LHCN-M2 (cell line): ENCODE measurements at places on chromosomes 6 and 20. TPM values are rescaled to one million over a fixed set of nuclear protein-coding genes. Genes with fewer than 3 reads are reported as not detected.

DNA sequence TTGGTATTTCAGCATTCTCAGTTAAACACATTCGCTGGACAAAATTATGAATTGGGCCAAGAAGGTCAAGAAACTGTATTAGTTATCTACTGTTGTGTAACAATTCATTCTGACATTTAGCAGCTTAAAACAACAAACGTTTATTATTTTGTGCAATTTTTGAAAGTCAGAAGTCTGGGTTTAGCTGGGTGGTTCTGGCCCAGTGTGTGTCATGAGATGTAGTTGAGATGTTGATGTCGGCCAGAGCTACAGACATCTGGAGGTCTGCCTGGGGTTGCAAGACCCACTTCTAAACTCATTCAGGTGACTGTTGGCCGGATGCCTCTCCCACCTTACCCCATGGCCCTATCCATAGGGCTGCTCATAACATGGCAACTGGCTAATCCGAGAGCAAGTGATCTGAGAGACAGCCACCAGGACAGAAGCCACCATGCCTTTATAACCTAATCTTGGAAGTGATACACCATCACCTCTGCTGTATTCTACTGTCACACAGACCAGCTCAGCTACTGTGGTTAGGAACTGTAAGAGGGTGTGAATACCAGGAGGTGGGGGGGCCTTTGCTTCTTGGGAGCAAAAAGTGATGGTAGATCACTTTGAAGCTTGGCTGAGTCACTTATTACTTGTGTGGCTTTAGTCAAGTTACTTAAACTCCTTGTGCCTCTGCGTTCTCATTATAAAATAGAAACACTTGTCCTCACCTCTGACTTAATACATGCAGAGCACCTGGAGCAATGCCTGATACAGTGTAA is 217.0 kb upstream of the MYLIP start:
- no peak for DNase-seq

DNA sequence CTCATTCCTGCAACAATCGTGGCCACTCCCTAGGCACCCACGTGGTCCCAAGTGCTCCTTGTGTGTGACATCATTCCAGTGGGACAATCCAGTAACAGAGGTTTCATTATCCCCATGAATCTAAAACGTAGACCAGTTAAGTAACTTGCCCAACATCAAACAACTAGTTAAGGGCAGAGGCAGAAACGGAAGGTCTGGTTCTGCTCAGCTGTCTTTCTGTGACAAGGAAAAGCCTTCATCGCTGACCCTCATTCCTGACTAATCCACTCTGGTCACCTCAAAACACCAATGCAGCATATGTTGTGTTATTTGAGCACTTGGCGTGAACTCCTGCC is 261.4 kb upstream of the JARID2 start:
- peak; percentile 82 for DNase-seq

DNA sequence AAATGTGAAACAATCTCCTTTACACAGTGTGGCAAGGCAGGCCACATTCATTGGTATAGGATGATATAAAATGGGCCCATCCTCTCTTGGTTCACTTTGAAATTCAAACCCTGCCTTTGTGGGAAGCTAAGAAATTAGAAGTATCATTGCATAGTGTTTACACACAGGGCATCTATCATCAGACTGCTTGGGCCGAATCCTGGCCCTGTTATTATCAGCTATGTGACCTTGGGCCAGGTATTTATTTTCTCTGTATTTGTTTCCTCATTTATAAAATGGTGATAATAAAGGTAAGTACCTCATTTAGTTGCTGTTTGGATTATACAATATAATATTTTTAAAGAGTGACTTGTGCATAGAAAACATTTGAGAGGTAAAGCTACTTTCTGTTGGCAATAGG is 45.5 kb downstream of the PTPRK start:
- DNase-seq, result no peak

Gene PAX1
- not detected in 2 replicates for total RNA-seq

Gene SLA2
- total RNA-seq, result 0.19 TPM in 1 of 2 replicates, not detected in the other

DNA sequence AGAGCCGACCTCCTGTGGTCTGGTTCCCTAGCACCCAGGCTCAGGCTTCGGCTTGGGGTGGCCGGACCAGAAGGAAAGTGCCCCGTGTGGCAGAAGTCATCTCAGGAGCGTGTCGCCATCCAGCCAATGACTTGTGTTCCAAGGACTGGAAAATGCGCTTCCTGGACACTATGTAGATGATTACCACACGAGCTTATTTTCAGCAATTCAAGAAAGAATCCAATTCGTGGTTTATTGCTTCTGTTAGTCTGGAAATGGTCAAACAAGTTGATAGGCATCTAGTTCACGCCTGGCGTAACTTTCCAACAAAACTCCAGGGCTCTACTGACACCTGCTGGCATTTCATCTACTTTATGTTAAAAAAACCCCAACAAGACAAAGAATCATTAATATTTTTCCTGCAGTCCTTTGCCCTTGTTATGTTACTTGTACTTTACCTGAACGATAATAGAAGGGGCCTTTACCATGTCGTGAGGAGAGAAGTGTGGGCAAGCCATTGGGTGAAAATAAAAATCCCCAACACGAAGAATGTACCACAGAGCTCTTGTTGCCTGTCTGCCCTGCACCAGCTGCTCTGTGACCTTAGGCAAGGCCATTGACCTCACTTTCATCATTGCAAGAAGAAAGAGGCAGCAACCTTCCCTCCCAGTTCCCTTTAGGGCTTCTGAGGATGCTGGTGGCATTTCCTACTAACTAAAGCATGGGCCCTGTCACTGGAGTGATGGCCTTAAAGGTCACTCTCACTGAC is 154.7 kb upstream of the LAMP5 start:
- DNase-seq, result peak; percentile 62

- peak; percentile 1 for DNase-seq
These were observed 190.2 kb downstream of the TSHZ2 start for GRCh38 chr20:53162251-53162835.

DNA sequence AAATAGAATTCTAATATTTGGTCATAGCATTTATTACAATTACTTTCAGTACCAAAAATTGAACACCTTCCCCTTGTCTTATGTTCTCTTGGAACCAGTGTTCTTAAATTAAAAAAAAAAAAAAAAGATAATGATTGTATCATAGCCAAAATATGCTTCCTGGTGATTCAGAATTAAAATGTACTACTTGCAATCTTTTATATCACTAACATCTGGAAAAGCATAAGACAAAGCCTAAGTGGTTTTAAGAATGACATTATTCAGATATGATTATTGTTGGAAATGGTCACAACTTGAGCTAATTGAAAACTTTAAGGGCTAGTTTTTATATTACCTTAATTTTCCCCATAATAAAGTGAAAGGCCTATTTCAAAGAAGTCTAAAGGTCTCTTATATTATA is 493.3 kb upstream of the MARCKS start:
- DNase-seq, result peak; percentile 55

- no peak for DNase-seq
These were observed 116.5 kb upstream of the EEF1E1 start for GRCh38 chr6:8218861-8219260.

GRCh38 chr6:5180636-5181035 is 80.1 kb downstream of the LYRM4 start:
- DNase-seq, result no peak

Gene TBX18
- total RNA-seq, result 23.5 and 26.1 TPM in 2 replicates

- no peak for DNase-seq
These were observed 82.2 kb upstream of the PMEPA1 start for GRCh38 chr20:57791966-57792365.

Gene TAGAP
- not detected in 2 replicates for total RNA-seq

Gene ADTRP
- 0.64 and 2.2 TPM in 2 replicates for total RNA-seq

DNA sequence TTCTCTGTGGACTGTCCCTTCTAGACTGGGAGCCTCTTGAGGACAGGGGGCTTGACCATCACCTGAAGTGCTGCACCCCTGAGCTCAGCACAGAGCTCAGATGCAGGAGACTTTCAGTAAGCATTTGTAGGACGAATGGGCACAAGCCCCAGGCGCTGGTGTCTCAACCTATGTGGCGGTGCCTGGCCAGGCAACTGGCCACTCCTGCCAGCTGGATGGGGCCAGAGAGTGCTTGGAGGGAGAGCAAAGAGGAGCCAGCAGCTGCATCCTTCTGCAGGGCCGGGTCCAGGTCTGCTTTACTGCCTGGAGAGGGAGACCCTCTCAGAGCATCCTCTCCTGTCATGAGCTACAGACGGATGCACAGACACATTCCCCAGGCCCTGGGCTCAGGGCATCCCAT is 4.5 kb downstream of the PHACTR3 start:
- DNase-seq, result no peak

- no peak for DNase-seq
These were observed 60.9 kb downstream of the SULF2 start for GRCh38 chr20:47724396-47724795.

DNA sequence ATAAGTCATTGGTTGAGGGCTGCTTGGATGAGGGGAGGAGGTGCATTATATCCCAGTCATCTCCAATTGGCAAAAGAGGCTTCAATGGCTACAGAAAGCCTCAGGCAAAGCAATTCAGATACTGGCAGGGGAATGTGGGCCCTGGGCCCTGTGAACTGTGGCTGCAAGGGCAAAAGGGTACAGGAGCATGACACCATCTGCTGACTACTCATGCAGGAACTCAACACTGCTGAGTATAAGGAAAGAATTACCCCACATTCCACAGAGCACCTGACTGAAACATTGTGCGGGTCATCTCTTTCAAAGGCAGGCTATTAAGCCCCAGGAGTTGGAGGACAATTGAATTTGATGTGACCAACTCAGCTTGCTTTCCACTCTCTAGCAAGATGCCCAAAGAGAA is 92.1 kb upstream of the SPTLC3 start:
- DNase-seq, result peak; percentile 18

Gene OLIG3
- not detected in 2 replicates for total RNA-seq

GRCh38 chr6:157665180-157665579 is 157.9 kb upstream of the SNX9 start:
- DNase-seq, result no peak

DNA sequence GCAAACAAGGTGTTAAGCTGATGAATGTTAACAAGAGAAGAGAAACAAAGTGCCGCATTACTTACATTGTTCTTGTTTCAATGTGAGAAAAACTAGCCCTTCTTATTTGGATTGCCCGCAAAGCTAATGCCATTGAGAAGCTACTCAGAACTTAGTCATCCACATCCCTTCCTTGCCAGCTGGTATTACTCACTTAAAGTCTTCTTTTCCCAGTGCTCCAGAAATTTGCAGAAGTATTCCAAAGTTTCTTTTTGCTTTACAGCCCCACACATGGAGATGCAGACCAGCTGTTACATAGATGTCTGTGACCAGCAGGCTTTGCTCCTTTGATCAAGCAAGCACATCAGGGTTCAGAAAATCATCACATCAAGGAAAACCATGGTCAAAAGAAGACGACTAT is 529.0 kb downstream of the TBC1D32 start:
- no peak for DNase-seq

Gene SYCP2L
- 0.06 TPM in 1 of 2 replicates, not detected in the other for total RNA-seq

DNA sequence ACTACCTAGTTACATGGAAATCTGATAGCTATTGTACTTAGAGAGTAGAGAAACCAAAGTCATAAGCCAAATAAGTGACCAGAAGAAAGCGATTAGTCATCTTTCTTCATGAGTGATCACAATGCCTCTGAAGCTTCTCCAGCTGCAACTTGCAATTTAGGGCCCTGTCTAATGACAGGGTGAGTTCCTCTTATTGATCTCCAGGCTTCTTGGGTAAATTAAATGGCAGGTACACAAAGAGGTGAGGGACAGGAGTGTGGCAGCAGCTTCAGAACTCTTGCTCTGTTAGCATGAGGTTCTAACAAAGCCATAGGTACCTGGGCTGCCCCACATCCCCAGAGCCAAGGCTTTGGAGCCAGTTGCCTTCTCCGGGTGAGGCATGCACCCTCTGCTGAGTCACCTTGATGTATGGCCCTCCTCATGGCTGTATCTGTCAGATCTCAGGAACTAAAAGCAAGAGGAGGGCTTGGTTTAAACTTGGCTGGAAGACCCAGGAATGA is 60.8 kb downstream of the PRDM1 start:
- DNase-seq, result peak; percentile 20

Gene GTSF1L
- total RNA-seq, result not detected in 2 replicates

- no peak for DNase-seq
These were observed 99.1 kb upstream of the KCNK16 start for GRCh38 chr6:39421383-39422225.

DNA sequence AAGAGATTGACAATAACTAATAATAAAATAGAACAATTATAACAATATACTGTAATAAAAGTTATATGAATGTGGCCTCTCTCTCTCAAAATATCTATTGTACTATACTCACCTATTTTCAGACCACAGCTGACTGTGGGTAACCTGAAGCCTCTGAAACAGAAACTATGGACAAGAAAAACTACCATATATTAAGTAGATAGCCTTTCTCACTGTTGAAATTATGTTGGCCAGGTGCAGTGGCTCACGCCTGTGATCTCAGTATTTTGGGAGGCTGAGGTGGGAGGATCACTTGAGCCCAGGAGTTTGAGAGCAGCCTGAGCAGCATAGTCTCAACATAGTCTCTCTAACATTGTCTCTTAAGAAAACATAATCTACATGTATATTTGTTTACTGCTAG is 89.9 kb downstream of the DOK5 start:
- DNase-seq, result no peak

DNA sequence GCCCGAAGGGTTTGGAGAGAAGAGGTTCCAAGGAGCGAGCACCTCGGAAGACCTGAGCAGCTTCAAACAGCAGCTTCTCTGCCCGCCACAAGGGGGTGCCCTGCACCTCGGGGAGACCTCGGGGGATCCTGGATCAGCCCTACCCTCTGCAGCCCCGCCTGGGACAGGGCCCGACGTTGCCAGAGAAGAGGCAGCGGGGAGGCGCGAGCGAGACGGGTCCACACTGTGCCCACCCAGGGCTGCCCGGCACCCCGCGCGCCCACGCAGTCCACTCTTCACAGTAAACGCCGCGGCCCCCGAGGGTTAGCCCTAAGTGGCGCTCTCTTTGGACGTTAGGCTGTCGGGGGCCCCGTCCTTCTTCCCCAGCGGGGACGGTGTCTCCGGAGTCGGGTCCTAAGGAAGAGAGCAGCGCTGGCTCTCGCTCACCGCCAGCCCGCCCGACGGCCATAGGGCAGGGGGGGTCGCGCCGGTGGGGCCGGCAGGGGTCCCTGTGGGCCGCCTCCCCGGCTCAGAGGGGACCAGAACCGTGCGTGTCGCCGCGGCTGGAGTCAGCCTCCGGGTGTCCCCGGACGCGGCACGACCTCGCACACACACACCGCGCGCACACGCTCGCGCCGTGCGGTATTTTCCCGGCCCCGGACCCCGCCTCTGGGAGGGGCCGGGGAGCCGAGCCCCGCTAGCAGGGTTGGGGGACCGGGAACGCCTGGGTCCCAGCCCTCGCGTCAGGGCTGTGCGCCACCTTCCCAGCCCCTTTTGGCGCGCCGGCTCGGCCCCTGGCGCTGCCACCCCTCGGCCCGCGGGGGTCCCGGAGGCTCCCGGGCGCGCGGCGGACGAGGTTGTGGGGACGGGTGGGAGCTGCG is 929 bp downstream of the CDH22 start:
- peak; percentile 29 for DNase-seq

Gene ANGPT4
- total RNA-seq, result not detected in 2 replicates
